ENCODE measurements at places on chromosomes 2 and 18.

GRCh38 chr18:58847383-58848071, 17.1 kb upstream of the ZNF532 start:
- peak; percentile 49 for DNase-seq

GRCh38 chr2:223097888-223098383, 45.9 kb downstream of the KCNE4 start:
- no peak for DNase-seq

- DNase-seq, result no peak
Measured at GRCh38 chr2:31163011-31163539, 24.8 kb upstream of the GALNT14 start.

- no peak for DNase-seq
Measured at GRCh38 chr18:78798402-78799175, 181.0 kb upstream of the SALL3 start.

GRCh38 chr18:4831791-4832375, 365.2 kb downstream of the AKAIN1 start:
- DNase-seq, result no peak

All from substantia nigra (tissue), 51 donors.